Naive thymus-derived CD4-positive, alpha-beta T cell (primary cell): ENCODE measurements at places on chromosomes 12 and 14.

DNA sequence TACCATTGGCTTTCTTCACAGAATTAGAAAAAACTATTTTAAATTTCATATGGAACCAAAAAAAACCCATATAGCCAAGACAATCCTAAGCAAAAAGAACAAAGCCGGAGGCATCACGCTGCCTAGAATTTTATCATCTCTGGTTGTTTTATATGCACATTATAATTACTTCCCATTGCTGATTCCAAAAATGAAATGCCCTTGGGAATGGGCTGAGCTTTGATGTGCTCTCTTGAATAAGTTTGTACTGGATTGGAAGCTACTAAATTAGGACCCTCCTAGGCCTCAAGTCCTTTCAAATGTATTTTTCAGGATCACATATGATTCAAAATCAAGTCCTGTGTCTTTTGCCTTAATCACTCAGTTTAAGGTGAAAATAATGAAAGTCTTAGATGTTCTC is 58.9 kb upstream of the DUSP6 start:
- no peak for DNase-seq

- no peak for DNase-seq
These were observed 20.8 kb upstream of the STRAP start for GRCh38 chr12:15861404-15861803.

DNA sequence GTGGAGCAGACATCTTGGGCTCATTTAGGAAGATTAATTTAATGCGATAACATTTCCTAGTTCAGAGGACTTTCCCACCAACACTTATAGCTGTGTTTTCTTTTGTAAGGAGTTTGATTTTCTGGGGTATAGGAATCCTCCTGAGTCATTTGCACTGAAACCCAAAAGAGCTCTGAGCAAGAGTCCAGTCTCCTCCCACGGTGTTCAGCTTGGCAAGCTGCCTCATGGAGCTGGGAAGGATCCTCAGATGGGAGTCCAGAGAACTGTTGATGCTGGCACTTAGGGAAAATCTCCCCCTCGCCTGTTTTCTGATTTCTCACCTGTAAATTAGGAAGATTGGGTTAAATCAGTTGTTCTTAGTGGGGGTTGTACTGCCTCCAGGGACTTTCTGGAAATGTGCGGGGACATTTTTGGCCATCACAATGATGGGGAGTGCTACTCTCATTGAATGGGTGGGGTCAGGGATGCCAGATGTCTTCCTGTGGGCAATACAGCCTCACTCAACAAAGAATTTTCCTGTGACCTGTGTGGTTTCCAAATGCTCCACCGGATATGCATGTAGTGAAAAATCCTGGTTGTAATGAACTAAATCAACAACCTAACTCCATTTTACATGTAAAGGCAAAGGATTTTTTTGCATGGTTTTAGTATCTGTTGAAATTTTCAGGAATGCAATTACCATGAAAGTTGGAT is 150.6 kb downstream of the ADCK1 start:
- no peak for DNase-seq

GRCh38 chr12:49974677-49975317 is 2.0 kb downstream of the AQP6 start:
- no peak for DNase-seq

GRCh38 chr14:105169776-105170655 is 1.4 kb upstream of the JAG2 start:
- peak; percentile 30 for DNase-seq

DNA sequence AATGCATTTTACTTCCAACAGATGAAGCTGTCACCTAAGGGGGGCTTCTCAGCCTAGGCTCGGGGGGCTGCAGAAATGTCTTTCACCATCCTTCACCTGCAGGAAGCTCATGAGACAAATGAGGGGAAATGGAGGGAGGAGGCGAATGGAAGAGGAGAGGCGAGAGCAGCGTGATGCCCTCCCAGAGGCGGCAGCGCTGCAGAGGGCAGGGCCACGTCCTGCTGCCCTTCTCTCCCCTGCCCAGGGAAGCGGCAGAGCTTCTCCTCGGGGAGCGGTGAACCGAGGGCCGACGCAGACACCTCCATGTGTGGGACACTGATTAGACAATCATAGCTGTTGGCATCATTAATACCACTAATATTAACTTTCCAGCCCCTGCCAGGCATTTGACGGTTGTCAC is 78.3 kb downstream of the SERPINA3 start:
- DNase-seq: no peak

DNA sequence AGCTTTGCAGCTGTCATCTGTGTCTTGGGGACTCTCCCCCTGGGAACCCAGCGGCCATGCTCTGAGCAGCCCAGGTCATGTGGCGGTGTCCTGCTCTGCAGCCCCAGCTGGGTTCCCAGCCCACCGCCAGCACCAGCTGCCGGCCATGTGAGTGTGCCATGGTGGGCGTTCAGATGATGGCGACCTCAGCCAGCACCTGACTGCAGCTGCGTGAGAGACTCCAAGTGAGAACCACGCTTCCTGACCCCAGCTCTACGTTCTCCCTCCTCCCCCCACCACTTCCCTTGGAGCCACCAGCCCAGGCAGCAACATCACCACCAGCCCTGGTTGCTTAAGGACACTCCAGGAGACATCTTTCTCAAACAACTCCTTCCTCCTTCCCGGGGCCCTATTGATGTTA is 68.8 kb downstream of the SLC24A4 start:
- no peak for DNase-seq
